Muscle of arm (tissue), 14 donors: ENCODE measurements at places on chromosomes 13 and 19.

- no peak for DNase-seq
Observed at GRCh38 chr19:49809160-49809940, 3.7 kb downstream of the FUZ start.

- no peak for DNase-seq
Observed at GRCh38 chr13:54705738-54706137, 1677.1 kb downstream of the OLFM4 start.

GRCh38 chr13:98173431-98174152 is 3.5 kb downstream of the RNF113B start:
- DNase-seq = no peak

- no peak for DNase-seq
Observed at GRCh38 chr13:50615234-50615633, 228.3 kb downstream of the DLEU7 start.

- no peak for DNase-seq
Observed at GRCh38 chr19:12937093-12937926, 1.1 kb upstream of the CALR start.

DNA sequence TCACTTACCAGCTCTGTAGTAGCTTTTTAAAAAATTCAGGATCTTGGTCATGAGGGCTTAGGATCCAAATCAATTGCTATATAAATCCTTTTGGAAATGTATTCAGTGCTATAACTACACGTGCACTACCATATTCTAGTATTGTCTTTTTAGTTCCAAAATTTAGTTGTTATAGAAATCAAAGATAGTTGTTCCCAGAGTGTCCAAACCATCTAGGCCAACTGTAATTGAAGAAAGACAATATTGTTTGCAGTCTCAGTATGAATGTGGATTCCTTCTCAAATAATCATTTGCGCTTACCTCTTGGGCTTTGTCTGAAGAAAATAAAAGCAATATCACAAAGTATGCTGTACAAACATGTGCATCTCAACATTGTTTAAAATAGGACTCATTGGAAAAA is 184.1 kb upstream of the EDNRB start:
- peak; percentile 42 for DNase-seq

- DNase-seq = no peak
Observed at GRCh38 chr19:17748884-17749638, 2.2 kb upstream of the FCHO1 start.

DNA sequence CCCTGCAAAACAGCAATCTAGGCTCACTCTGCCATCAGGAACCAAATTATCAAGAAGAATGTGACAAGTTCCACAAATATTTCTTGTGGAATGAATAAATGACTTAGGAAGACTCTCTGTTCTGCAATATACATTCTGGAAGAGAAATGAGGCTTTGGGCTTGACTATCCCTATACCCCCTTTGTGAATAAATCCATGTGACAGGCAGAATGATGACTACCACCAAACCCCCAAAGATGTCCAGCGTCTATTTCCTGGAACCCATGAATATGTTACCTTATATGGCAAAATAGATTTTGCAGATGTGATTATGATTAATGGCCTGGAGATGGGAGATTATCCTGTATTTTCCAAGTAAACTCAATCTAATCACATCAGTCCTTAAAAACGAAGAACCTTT is 139.3 kb downstream of the ENOX1 start:
- no peak for DNase-seq

DNA sequence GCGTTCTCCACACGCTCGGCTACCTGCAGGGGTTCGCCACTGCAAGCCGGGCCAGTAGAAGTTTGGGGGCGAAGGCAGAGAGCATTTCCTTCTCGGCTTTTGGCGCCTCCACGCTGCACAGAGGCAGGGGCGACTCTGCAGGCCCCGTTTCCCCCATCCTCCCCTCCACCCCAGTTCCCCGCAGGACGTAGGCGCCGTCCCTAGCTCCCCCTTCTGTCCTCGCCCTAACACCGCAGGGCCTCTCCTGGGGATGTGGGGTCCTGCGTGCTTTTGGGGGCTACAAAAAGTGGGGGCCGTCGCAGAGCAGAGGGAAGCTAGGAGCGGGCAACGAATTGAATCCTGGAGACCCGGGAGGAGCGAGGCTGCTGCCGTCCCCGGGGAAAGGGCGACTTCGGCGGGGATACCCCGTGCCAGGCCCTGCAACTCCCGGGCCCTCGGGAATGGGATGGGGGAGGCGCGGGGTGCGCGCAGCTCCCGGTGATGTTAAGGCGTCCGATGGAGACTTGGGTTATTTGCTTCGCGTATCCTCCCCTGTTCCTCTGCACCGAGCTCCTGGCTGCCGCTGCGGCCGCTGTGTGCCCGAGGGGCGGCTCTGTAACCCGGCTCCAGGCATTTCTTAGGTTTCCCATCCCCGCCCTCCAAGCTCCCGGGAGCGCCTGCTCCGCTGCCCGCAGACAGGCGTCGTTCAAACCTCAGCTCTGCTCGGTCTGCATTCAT is 255.9 kb upstream of the SOX21 start:
- no peak for DNase-seq

DNA sequence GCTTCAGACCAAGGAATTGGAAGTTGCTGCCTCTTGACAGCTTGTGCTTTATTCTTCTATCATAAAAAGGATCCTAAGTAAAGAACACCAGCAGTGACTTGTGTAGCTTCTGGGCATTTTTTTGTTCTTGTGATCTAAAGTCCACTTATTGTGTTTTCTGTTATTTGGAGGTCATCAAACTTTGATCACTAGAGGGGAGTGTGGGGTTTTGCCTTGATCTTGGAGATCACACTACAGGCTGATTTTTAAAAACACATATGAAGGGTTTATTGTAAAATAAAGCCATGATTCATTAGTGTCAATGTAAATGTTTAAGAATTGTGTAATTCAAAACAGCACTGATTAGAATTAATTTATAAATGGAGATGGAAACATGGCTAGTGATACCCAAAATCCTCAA is 328.7 kb upstream of the EDNRB start:
- DNase-seq = no peak

- DNase-seq = no peak
Observed at GRCh38 chr13:75452564-75452963, 29.4 kb downstream of the TBC1D4 start.

- no peak for DNase-seq
Observed at GRCh38 chr19:6073858-6074708, 36.2 kb downstream of the RFX2 start.

GRCh38 chr13:42377640-42378382 is 105.9 kb downstream of the AKAP11 start:
- peak; percentile 17 for DNase-seq
